ENCODE measurements at places on chromosomes 3 and 15.

DNA sequence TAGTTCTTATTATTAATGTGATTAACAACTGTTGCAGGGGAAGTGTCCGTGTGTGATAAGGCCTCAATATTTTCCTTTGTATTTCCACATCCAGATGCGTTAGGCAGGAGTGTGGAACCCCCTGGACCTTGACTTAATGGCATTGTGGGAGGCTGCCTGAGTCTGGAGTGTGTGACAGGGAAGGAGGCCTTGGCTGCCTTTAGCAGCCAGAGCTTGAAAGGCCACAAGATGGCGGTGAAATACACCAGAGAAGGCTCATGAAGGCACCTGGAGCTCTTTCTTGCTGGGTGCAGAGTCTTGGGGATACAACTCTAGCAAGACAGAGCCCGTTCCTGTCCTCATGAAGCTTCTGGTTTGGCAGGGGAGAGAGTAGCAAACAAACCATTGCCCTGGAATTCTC lies 36.9 kb downstream of the POLR2M start:
- DNase-seq = no peak

DNA sequence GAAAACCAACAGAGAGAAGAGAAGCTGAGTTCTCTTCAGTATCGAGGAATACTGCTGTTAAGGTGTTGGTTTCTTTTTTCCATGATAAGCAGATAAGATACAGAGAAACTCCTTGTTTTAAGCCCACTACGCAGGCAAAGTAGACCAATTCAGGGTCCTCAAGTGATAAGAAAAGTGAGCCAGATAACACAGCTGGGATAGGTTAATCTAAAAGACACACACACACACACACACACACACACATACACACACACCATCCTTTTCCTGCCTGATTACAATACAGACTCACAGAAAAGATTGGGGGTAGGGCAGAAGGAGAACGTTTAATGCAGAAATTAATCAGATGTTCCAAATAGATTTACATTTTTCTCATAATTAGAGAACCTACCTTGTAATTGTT lies 6.5 kb upstream of the PHLDB2 start:
- DNase-seq = no peak

DNA sequence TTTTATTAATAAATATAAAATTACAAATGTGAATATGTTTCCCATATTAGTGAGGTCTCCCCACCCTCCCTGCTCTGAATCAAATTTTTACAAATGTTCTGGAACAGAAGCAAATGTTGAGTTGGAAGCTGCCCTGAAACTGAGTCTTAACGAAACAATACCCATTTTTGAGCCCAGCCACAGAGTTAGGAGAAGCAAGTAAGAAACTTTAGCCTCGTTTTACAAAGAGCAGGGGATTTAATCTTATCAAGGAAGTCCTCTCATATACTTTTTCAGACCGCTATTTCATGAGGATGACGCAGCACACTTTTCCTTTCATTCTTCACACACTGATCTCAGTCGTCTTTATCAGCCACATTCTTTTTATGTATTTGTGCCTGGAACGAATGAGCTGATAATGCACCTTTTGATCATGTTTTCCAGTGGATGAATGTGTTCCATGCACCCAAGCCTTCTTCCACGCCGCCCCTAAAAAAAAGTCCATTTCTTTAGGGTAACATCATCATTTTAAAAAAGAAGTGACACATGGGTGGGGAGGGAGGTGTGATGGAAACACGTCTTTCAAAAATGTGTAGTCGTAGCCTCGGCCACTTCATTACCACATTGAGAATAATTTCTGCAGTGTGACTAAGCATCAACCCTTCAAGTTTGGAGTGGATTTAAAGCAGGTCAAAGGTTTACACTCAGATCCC lies 48.1 kb downstream of the SETMAR start:
- DNase-seq = peak; percentile 1

GRCh38 chr3:171401432-171401831 lies 58.8 kb downstream of the TNIK start:
- no peak for DNase-seq

GRCh38 chr3:190588570-190588969 lies 74.7 kb downstream of the IL1RAP start:
- DNase-seq = no peak

DNA sequence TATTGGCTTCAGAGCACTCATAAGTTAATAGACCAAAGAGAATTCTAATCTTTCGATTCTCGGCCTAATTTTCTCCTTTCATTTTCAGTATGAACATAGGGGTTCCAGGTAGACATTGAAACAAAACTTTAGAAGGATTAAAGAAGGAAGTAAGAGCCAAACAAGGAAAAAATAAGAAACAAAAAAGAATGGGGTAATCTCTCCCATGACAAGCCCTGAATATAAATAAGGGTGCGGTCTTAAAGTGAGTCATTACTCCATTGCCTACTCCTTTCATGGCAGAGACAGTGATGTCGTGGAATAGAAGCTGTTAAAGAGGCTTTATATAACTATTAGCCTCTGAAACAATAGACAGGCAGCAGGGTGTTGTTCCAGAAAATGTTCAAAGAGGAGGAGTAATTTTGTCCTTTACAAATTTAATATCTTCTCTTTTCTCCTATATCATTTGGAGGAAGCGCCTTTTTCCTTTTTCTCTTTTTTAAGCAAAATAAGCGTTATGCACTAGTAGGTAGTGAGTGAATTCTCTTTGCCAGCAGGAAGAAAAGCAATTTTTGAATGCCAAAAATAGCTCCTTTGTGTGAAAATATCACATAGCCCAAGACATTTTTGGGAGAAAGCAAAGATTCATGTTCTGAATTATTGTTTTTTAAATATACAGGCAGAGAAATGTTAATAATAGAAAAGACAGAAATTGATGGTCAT lies 607.9 kb upstream of the KCNMB2 start:
- DNase-seq = no peak

- DNase-seq = no peak
These were observed 29.8 kb upstream of the EPHB3 start for GRCh38 chr3:184531626-184532280.

DNA sequence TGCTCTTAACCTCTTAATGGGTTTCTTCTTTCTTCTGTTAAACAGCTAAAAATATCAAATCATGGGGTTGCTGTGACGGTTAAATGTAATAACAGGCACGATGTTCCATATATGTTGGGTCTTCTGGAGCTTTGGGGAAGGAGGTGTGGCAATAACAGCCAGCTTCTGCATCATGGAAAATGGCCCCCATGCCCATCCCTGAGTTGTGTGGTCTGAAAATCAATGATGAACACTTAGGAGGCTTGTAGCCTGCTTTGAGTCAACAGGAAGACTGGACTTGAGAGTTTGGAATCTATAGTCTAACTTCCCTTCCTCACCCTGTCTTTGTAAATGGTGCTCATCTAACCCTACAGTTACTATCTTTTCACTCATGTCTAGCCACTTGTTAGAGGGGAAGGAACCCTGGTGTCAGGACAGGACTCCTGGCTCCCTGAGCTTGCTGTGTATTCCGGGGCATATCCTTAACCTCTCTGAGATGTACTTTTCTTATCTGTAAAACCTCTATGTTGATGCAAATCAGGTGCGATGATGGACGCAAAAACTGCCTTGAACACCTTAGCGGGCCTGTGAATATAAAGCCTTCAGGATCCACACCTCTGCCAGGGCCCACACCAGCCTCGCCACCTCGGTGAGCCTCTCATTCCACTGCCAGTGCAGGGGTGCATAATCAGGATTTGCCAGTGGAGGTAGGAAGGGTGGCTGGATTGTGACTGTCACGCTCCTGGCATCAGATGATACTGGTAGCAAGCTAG lies 27.5 kb downstream of the SMAD3 start:
- DNase-seq = no peak

DNA sequence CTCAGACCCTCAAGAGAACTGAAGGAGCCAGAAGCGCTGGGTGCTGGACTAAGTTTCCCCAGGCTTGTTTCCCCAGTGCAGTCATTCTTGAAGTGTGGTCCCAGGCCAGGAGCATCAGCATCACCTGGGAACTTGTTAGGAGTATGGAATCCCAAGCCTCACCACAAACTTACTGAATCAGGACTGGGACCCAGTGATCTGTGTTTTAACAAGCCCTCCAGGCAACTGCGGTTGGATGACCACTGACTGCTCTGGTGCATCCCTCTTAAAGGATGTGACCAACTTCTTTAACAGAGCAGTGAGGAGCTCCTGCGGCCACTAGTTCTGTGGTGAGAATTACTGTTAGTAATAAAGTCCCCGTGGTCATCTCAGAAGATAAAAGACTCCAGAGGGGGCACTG lies 62.4 kb upstream of the DAZL start:
- no peak for DNase-seq

- no peak for DNase-seq
These were observed 20.5 kb upstream of the CCDC174 start for GRCh38 chr3:14631101-14631497.

DNA sequence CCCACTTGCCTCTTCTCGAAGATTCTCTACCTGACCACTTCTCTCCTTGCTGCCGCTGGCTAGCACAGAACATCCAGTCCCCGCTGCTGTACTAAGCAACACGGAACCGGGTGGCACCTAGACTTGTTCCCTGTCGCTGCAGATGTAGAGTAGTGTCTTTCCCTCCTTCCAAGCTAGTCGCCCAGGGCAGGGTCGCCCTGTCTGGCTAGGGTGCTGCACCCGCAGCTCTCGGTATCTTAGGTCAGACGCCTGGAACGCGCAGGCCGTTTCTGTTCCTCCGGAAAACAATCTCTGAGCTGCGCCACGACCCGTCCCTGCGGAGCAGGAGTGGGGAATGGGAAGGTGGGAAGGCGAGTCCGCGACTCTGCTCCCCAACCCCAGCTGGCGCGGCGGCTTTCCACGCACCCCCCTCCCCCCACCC lies 758 bp upstream of the SNX33 start:
- DNase-seq = no peak

GRCh38 chr3:170816841-170817240 lies 53.2 kb downstream of the RPL22L1 start:
- no peak for DNase-seq

DNA sequence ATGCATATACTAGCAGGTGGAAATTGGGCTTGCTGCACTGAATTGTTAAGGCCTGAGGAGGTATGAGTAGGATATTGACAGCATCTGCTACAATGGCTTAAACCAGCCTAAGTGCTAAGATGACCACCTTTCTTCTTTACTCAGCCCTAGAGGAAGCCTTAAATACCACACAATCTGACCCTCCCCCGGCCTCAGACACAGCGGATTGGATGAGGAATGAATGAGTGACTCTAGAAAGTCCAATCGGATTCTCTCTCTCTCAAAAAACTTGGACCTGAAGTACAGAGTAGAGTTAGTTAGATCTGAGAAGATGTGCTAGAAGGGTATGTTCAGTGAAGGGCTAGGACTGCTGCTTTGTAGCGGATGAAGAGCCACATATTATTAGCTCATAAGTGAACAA lies 39.9 kb upstream of the C3orf49 start:
- no peak for DNase-seq

DNA sequence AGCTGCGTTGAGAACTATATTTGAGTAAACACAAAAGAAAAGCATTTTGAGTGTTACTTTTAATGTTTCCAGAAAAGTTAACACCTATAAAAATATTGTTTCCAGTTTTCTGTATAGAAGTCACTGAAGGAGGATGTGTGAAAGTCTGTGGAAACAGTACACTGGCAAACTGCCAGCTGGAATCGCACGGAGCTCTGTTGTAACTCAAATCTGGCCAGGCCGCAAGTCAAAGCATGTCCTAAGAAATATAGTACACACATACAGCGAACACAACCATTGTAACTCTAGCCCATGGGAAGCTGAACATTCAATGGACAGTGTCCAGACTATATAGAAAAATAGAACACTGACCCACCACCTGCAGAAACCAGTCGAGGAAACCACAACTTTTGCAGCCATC lies 657.2 kb downstream of the FHIT start:
- DNase-seq = no peak

- DNase-seq = no peak
These were observed 16.6 kb downstream of the PDHB start for GRCh38 chr3:58417075-58417474.

DNA sequence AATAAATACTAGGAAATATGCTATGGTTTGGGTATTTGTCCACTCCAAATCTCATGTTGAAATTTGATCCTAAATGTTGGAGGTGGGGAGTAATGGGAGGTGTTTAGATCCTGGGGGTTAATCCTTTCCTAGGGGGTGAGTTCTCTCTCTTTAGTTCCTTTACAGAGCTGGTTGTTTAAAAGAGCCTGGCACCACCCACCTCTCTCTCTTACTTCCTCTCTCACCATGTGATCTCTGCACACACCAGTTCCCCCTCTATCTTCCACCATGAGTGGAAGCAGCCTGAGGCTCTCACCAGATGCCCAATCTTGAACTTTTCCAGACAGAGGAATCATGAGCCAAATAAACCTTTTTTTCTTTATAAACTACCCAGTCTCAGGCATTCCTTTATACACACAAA lies 10.5 kb downstream of the SLC24A5 start:
- DNase-seq = no peak

DNA sequence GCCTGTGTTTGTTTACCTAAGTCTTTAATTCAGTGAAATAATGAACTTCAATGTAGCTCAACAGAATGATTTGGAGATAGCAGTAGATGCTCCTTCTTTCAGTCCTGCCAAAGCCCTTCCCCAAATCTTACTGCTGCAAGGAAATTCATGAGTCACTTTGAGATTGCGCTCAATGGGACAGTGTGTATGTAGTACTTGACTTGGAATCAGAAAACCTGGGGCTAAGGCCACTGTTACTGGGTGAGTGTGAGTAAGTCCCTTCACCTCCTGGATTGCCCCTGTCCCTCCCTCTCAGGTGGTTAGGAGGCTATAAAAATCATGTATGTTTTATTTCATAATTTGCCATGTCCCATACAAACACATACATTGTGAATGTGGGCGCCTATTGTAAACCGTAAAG lies 29.9 kb downstream of the ATP13A5 start:
- DNase-seq = no peak

DNA sequence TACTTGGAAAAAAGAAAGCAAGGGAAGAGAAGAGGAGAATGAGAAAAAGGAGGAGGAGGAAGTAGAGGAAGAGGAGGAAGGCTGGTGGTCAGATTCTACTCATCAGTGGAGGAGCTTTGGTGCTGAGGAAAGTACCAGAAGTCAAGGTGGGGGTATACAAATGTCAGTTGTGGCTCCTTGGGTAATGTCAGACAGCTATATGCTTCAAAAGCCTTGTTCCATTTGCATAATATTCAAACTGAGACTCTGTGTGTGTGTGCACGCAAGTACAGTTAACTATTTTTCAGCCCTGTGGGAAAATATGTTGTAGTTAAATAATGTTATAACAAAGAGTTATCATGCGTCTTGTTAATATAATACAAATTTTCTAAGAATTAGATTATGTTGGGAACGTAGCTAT lies 609.7 kb downstream of the PDCD6IP start:
- no peak for DNase-seq

- no peak for DNase-seq
These were observed 119.2 kb downstream of the OSBPL10 start for GRCh38 chr3:31861826-31862225.

Data from stimulated activated CD4-positive, alpha-beta T cell treated with anti-CD3 and anti-CD28 coated beads, Interleukin-1b, Interleukin-23, amount 100 ng/mL, for 1 hour (primary cell).